Brain (organoid and tissue), 16 donors: ENCODE measurements at places on chromosomes 16 and 17.
A peak's percentile ranks its signal among the peaks of the same experiment; 100 is the strongest.

- no peak for DNase-seq
Measured at GRCh38 chr16:65136681-65137080, 14.8 kb upstream of the CDH11 start.

GRCh38 chr16:85989863-85990643 is 91.1 kb downstream of the IRF8 start:
- no peak for DNase-seq

GRCh38 chr17:50096092-50096491 is 941 bp downstream of the PDK2 start:
- no peak for DNase-seq

- DNase-seq: peak; percentile 19
Measured at GRCh38 chr16:3004319-3004718, 8.4 kb upstream of the CLDN9 start.

- no peak for DNase-seq
Measured at GRCh38 chr16:79309606-79310005, 290.9 kb downstream of the MAF start.

DNA sequence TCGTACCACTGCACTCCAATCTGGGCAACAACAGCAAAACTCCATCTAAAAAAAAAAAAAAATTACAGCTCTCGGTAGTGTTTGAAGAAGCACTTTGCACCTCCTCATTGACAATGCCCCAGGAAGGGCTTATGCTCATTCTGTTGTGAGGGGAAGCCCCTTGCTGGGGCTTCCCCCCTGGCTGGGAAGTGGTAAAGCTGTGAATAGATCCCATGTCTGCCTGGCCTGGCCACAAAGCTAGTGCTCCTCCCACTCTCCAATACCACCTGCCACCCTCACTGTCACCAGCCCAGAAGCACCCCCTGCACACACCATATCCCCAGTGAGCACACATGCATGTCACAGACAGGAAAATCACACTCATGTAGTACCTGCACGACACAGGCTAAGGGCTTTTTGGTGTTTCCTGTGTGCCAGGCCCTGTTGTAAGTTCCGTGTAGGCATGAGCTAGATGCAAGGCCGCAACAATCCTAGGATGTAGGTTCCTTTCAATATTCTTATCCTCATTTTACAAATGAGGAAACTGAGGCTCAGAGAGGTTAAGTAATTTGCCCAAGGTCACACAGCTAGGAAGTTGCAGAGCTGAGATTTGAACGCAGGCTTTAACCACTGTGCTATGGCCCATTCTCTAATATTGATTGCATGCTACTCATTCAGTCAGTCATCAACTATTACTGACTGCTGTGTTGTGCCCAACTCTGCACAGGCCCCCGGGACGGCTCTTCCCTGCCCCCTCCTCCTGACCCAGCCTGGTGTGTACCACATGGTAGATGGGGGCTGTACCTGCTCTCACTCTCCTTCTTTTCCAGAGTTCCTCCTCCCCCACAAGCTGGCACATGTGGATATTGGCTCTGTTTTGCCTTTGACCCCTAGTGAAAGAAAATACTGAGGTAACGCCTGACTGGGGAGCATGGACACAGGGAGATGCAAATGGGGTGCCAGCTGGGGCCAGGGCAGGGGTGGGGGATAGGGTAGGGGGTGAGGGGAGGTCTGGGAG is 11.9 kb upstream of the COL1A1 start:
- no peak for DNase-seq

DNA sequence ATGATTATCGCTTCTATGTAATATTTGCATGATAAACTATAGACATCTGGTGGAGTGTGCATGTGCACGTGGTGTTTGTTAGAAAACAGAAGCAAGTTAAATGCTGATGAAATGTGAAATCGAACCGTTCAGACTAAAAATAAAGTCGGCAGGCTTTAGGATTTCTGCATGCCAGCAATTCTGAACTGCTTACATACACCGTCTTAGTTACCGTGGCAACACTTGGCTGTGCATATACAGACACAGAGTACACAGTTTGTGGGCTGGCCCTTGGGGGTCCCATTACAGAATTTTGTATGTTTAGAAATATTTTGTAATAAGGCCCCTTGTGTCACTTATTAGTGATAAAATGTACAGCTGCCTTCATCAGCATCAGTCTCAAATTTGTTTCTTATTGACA is 605.5 kb downstream of the RBFOX1 start:
- peak; percentile 78 for DNase-seq

GRCh38 chr16:88389191-88389590 is 6.4 kb downstream of the ZNF469 start:
- DNase-seq: no peak

GRCh38 chr16:16923479-16923878 is 544.5 kb downstream of the NPIPA7 start:
- no peak for DNase-seq

GRCh38 chr16:75260851-75261589 is 9.6 kb upstream of the BCAR1 start:
- no peak for DNase-seq

DNA sequence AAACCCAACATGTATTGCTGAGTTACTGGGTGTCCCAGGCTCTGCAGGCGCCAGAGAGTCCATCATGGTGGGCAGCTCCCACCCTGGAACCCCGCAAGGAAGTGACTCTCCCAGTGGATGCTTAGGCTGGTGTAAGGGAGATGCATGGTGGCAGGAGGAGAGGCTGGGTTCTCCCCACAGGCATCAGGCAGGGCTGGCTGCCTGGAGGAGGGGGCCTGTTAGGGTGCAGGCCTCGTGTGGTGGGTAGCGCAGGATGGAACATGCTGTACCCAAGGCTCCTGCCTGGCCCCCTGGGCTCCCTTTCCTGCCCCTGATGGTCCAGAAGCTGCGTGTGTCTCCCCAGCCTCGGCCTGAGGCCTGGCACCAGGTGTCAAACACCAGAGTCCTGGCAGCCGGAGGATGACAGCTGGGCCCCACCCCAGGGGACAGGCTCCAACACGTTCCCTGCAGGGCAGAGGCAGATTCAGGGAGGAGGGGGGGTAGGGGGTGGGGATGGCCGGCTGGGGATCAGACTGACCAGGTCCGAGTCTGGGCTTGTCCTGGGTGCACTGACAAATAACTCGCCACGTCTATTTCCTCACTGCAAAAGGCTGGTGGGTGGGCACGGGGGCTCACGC is 40.2 kb upstream of the CIBAR2 start:
- no peak for DNase-seq

GRCh38 chr16:10156099-10156498 is 26.1 kb downstream of the GRIN2A start:
- no peak for DNase-seq

DNA sequence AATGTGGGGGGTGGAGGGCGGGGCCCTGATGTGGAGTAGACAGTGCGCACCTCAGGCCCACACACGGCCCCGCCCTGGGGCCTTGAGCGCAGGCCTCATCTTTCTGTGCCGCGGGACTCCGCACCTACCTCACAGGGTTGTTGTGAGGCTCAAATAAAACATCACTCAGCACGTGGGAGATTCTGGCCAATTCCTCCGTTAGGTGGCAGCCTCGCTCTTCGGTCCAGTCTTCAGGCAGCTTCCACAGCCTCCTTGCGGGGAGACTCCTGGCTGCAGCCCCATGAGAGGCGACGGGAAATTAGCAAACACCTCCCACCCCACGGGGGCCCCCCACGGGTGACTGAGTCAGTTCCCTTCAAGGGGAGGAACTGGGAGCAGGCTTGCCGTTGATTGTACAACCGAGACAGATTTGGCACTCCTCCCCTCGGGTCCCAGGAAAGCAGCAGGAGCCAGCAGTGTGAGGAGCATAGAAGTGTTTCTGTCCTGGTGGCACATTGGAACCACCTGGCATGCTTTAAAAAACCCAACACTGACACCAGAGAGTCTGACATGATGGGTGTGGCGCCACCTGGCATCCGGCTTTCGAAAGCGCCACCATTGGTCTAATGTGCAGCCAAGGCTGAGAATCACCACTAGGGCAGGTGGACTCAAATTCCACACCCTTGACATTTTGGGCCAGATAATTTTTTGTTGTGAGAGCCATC is 7.6 kb downstream of the MRM1 start:
- DNase-seq: peak; percentile 91

DNA sequence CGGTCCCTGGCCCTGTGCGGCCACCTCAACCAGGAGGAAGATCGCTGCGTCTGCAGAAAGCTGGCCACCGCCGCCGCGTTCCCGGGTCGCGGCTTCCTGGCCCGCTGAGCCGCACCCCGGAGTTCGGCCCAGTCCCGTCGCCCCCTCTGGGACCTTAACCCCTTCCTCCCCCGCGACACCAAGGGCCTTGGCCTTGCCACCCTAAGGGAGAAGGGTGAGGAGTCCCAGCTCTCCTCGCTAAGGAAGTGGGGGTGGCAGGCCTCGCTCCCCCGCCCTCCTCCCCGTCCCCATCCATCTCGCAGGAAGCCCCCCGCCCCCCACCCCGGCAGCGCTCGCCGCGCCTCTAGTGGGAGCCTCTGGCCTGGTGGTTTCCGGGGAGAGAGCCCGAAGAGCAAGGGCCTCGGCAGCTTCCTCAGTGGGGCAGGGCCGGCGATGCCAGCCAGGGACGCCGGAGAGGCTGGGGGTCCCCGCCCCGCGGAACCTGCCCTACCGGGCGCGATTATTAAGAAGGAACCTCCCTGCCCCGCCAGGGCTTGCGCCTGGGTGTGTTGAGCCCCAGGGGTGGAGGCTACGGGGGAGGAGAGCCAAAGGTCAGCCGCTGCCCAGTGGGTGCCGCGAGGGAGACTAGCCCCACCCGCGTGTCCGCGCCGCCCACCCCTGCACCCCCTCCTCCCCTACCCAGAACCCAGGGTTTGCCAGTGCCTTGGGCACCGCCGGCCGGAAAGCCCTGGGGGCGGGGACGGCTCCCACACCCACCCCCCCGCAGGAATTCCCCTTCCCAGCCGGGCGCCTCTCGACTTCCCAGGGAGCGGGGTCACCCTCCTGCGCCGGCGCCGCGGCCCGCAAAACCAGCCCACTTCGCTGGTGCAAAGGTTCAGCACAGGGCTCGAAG is 6.8 kb downstream of the CBX4 start:
- peak; percentile 31 for DNase-seq

DNA sequence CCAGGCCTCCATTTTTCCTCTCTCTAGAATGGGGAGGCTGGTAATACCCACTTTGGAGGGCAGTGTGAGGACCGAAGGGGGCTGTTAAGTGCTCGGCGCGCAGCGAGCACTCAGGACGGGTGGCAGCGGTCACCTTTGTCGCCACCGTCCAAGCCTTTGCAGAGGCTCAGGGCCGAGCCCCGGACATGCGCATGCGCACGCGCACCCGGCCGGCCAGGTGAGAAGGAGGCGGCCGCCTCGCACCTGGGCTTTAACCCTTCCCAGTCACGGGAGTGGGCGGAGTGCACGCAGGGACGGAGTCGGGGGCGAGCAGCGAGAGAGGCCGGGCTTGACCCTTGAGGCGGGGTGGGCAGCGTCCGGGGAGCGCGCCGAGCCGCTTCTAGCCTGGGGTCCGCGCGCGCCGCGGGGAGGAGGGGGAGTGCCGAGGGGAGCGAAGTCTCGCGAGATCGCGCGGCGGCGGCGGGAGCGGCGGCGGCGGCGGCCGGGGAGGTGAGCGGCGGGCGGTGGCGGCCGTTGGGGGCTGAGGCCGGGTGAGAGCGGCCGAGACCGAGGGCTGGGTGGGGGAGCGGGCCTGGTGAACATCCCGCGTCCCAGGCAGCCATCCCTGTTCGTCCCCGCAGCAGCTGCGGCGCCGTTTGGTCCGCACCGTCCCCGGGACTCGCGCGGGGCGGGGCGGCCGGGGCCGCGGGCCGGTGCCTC is at the start of gene MRTFB:
TSS of gene MRTFB (plus strand) at position 443 of the 699 bp plus-strand sequence. CDS start 69,288 bp downstream, outside the sequence.
- peak; percentile 74 for DNase-seq

GRCh38 chr17:28151001-28151400 is 108.5 kb downstream of the NLK start:
- DNase-seq: peak; percentile 78

DNA sequence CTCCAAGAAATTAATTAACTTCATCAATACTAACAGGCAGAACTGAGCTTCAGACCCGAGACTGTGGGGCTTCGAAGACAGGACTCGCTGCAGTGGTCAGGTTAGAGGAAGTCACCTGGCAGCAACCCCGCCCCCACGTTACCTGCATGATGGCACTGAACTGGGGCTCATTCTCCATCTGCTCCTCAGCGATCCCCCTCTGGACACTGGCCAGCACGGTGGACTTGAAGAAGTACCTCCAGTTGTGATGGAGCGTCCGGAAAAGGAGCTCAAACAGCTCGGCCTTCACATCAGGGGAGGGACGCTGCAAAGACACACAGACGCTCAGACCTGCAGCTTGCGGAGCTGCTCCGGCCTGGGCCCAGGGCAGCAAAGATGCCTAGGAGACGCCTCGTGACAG is 40.9 kb upstream of the GSG1L start:
- no peak for DNase-seq

DNA sequence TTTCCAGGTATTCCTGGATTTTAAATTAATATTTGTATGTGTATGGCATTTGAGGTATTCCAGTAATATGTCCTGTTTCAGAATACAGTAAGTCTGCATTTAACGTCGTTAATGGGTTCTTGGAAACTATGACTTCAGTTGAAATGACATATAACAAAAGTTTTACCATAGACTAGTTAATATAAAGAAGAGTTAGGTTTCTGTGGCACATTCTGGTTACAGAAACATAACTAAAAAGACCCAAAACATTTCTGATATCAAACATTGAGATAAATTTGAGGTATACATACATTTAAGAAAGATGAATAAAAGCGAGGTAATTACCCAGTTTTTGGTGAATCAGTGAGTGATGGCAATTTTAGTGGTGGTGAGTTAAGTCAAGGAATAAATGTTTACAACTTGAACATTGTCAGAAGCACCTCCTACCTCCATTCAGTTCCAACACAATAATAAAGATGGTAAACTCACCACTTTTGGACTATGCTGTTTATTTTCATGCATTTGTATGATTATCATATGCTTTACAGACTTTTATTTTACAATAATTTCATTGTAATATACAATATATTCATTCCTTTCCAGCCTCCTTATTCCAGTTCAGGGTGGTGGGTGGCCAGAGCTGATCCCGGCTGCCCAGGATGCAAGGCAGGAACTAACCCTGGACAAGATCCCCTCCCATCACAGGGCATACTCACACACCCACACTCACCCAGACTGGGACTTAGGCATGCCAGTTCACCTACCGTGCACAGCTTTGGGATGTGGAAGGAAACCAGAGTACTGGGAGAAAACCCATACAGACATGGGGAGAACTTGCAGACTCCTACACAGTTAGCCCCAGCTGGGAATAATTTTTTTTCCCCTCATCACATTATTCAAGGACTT is 9.7 kb downstream of the LUC7L3 start:
- no peak for DNase-seq

DNA sequence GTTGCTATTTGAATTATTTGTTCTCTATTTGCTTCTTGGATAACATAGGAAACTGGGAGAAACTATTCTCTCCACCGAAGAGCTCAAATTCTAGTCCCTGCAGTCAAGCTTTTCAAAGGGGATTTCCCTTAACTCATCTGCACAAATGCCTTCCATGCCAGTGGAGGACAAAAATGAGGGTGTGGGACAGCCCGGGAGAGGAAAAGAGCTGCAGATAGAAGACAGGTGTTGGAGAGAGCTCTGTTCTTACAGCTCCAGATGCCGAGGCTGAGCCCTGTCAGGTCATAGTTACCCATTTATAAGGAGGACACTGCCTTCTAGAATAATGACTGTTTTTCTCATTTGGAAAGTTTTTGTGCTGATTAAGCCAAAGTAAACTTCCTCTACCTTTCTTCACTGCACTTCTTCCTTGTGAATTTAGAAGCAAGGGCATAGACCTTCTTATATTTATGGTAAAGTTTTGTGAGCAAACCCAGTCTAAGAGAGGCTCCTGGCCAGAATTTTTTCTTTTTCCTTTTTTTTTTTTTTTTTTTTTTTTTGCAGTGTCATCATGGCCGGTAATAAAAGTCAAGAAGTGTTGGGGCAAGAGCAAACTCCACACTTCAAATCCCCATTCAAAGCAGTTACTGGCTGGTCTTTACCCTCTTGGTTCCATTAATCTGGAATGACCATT is 177.2 kb downstream of the ABCC12 start:
- DNase-seq: no peak
